ENCODE measurements at places on chromosomes 2 and 18. TPM values are rescaled to one million over a fixed set of nuclear protein-coding genes. Genes with fewer than 3 reads are reported as not detected.

The PIEZO2 gene
- 0.11 TPM for total RNA-seq

The IL18R1 gene
- total RNA-seq = not detected

The SFTPB gene
- total RNA-seq = not detected

The OSGEPL1 gene
- total RNA-seq = 5.3 TPM

The IL1R2 gene
- 15.5 TPM for total RNA-seq

The PRKAG3 gene
- not detected for total RNA-seq

The GALNT13 gene
- not detected for total RNA-seq

The CPLX4 gene
- total RNA-seq = not detected

The PRSS56 gene
- not detected for total RNA-seq

DNA sequence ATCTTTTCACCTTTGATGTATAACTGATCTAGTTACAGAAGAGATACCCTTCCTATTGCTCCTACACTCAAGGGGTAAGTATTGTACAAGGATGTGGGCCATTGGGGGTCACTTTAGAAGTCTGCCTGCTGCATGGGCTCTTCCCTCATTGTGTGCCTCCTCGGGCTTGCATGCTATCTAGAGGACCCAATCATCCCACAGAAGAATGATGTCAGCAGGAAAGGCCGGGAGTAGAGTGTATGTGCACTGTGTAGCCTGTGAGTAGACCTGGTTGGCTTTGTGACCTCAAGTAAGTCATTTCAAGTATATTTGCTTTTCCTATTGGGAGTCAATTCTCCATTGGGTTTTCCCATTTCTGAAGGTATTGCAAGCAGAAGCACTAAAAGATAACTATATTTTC is 129.5 kb upstream of the TRIB2 start:
- no peaks in the 10 kb centered on the region for H3K36me3 ChIP-seq
- no peak overlapping the region for H3K4me3 ChIP-seq
- no peaks in the 10 kb centered on the region for H3K4me1 ChIP-seq
- no peaks in the 10 kb centered on the region for H3K27me3 ChIP-seq
- DNase-seq = no peak

DNA sequence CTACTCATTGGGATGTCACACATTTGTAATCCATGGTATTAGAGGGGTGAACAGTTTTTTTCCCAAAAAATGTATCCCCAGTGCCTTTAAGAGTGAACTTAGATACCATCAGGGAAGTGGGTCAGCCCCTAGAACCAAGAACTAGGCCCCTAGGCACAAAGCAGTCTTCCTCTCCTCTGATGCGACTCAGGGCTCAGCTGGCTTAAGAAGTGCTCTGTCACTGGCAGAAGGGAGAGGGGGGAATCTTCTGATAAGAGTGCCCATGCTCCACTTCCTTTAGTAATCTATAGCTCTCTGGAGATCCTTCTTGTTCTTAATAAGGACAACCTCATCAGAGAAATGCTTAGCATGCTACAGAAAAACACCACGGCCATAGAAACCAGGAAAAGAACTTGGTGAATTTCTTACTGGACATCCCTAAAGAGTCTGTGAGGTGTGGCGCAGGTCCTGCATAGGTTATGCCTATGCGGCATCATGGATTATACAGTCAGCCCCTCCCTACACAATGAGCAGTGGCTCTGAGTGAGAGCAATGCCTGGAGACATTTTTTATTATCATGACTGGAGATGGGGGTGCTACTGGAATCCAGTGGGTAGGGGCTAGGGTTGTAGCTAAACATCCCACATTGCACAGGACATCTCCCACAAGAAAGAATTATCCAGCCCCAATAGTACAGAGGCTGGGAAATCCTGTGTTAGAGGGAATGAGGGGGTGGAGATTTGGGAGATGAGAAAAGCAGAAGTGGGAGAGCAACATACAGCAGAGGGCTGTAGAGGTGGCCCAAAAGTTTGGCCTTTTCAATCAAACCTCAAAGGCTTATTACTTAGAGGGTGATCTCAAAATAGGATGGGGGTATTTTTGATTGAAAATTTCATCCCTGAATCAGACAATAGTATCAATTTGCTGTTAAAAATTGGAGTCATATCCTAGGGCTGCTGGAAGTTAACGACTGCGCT is 21.7 kb upstream of the ZNF385B start:
- no peak overlapping the region for H3K27ac ChIP-seq
- no peaks in the 10 kb centered on the region for H3K27me3 ChIP-seq
- no peaks in the 10 kb centered on the region for H3K36me3 ChIP-seq
- H3K4me1 ChIP-seq = no peaks in the 10 kb centered on the region

DNA sequence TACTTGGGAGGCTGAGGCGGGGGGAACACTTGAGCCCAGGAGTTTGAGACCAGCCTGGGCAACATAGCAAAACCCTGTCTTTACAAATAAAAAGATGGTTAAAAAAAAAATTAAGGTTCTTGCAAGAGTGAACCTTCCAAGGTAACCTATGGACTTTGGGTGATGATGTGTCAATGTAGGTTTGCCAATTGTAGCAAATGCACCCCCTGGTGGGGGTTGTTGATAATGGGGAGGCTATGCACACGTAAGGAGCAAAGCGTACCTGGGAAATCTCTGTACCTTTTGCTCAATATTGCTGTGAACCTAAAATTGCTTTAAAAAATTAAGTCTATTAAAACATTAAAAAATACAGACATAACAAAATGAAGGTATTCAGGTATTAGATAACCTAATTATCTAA is 70.4 kb downstream of the CWC22 start:
- no peaks in the 10 kb centered on the region for H3K4me1 ChIP-seq
- no peaks in the 10 kb centered on the region for H3K36me3 ChIP-seq
- no peaks in the 10 kb centered on the region for H3K27me3 ChIP-seq
- no peak overlapping the region for H3K27ac ChIP-seq
- no peak overlapping the region for H3K4me3 ChIP-seq

DNA sequence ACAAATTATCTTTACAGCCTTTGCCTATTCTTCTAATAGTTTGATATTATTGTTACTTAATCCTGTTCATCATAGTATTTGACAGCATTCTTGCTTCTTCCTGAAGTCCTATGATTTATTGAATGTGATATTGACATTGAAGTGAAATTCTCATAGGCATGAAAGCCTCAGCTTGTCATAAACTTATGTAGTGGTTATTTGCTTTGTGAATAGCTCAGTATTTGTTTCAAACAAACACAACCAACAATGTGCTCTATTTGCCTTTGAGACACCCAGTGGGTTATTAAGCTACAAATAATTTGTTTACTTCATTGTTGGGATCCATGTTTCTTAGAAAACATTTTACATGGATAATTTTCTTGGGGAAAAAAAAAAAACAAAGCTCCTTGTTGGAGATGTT is 57.2 kb downstream of the TTC39C start:
- peaks cover 4% of the 10 kb centered on the region for H3K4me1 ChIP-seq
- no peak overlapping the region for H3K4me3 ChIP-seq
- no peak overlapping the region for H3K27ac ChIP-seq
- DNase-seq = peak; percentile 1

GRCh38 chr2:23587341-23587880 is 202.4 kb downstream of the KLHL29 start:
- H3K4me1 ChIP-seq = no peaks in the 10 kb centered on the region
- H3K4me3 ChIP-seq = no peak overlapping the region
- DNase-seq = no peak
- no peaks in the 10 kb centered on the region for H3K36me3 ChIP-seq

GRCh38 chr18:79516441-79516931 is 120.8 kb downstream of the NFATC1 start:
- DNase-seq = no peak
- no peaks in the 10 kb centered on the region for H3K36me3 ChIP-seq
- H3K4me3 ChIP-seq = no peak overlapping the region
- H3K27ac ChIP-seq = no peak overlapping the region
- H3K4me1 ChIP-seq = no peaks in the 10 kb centered on the region
- H3K27me3 ChIP-seq = no peaks in the 10 kb centered on the region

GRCh38 chr2:39435741-39436591 is 1.1 kb downstream of the MAP4K3 start:
- H3K27me3 ChIP-seq = no peaks in the 10 kb centered on the region
- H3K36me3 ChIP-seq = no peaks in the 10 kb centered on the region
- peaks cover 42% of the 10 kb centered on the region for H3K4me1 ChIP-seq

DNA sequence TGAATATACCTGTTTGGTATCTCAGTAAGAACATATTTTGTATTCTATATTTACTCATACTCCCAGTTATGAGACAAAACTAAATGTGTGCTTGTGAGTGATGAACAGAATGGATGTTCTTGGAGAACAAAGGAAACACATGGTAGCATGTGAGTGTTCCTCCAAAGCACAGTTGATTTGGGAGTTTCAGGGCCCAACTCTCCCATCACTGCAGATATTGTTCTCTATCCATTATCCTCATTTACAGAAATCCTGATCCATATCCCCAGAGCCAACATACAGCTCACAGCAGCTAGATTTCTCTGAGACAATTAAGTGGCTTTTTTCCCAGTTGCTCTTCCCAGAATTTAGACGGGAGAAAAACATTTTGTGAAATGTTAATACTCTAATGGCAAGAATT is 75.6 kb upstream of the MAPRE2 start:
- no peaks in the 10 kb centered on the region for H3K27me3 ChIP-seq
- no peak overlapping the region for H3K4me3 ChIP-seq
- H3K27ac ChIP-seq = no peak overlapping the region
- no peaks in the 10 kb centered on the region for H3K4me1 ChIP-seq
- DNase-seq = no peak
- no peaks in the 10 kb centered on the region for H3K36me3 ChIP-seq

DNA sequence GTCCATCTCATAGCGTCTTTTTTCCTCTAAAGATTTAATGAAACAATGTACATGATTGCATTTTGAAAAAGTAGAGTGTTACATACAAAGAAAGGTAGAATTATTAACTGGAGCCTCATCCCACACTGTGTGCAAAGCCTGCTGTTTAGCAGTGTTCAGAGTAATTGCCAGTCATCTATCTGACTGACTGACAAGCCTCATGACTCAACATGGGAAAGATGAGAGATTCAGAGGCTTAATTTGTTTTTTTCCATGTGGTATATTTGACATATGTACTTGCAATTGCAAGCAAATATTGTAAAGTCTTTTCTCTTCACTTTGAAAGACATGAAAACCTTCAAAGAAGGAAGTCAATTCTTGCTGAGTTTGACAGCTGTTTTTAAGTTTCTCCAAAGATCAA is 14.7 kb downstream of the PCARE start:
- H3K27me3 ChIP-seq = no peaks in the 10 kb centered on the region
- H3K4me3 ChIP-seq = no peak overlapping the region
- no peak for DNase-seq
- H3K4me1 ChIP-seq = peaks cover 22% of the 10 kb centered on the region
- no peaks in the 10 kb centered on the region for H3K36me3 ChIP-seq

GRCh38 chr2:205758051-205758450 is 75.8 kb downstream of the NRP2 start:
- DNase-seq = no peak
- no peaks in the 10 kb centered on the region for H3K27me3 ChIP-seq
- H3K36me3 ChIP-seq = no peaks in the 10 kb centered on the region
- H3K4me3 ChIP-seq = no peak overlapping the region
- no peak overlapping the region for H3K27ac ChIP-seq

GRCh38 chr18:50045126-50045525 is 149.8 kb downstream of the MYO5B start:
- no peaks in the 10 kb centered on the region for H3K27me3 ChIP-seq
- no peaks in the 10 kb centered on the region for H3K36me3 ChIP-seq
- H3K27ac ChIP-seq = no peak overlapping the region
- no peak for DNase-seq
- H3K4me3 ChIP-seq = no peak overlapping the region
- no peaks in the 10 kb centered on the region for H3K4me1 ChIP-seq

DNA sequence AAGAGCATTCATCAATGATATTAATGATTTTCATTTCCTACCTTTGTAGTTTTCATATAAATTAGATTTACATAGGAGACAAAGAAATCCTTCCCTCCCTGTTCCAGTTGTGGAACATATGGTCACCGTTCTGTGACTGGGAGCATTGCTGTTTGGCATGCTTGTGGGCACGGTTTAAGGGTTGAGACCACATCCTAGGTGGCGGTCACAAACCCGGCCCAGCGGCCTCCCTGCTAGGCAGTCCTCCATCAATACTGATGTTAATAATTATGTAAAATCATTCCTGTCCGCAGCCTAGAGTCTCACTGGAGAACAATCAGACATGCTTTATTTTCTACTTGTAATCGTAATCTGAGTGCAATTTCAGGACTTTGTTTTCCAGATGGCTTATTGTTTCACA is 117.9 kb downstream of the AGAP1 start:
- H3K36me3 ChIP-seq = no peaks in the 10 kb centered on the region
- DNase-seq = no peak
- no peaks in the 10 kb centered on the region for H3K4me1 ChIP-seq
- no peaks in the 10 kb centered on the region for H3K27me3 ChIP-seq

- H3K27me3 ChIP-seq = no peaks in the 10 kb centered on the region
- no peaks in the 10 kb centered on the region for H3K4me1 ChIP-seq
- no peak overlapping the region for H3K27ac ChIP-seq
- DNase-seq = no peak
- no peak overlapping the region for H3K4me3 ChIP-seq
- no peaks in the 10 kb centered on the region for H3K36me3 ChIP-seq
Measured at GRCh38 chr2:150141226-150142001, 346.1 kb downstream of the RND3 start.

GRCh38 chr2:168416555-168416954 is 39.5 kb upstream of the CERS6 start:
- no peaks in the 10 kb centered on the region for H3K4me1 ChIP-seq
- no peak for DNase-seq
- H3K27me3 ChIP-seq = no peaks in the 10 kb centered on the region
- H3K4me3 ChIP-seq = no peak overlapping the region
